ENCODE measurements at places on chromosomes 1 and 21.

DNA sequence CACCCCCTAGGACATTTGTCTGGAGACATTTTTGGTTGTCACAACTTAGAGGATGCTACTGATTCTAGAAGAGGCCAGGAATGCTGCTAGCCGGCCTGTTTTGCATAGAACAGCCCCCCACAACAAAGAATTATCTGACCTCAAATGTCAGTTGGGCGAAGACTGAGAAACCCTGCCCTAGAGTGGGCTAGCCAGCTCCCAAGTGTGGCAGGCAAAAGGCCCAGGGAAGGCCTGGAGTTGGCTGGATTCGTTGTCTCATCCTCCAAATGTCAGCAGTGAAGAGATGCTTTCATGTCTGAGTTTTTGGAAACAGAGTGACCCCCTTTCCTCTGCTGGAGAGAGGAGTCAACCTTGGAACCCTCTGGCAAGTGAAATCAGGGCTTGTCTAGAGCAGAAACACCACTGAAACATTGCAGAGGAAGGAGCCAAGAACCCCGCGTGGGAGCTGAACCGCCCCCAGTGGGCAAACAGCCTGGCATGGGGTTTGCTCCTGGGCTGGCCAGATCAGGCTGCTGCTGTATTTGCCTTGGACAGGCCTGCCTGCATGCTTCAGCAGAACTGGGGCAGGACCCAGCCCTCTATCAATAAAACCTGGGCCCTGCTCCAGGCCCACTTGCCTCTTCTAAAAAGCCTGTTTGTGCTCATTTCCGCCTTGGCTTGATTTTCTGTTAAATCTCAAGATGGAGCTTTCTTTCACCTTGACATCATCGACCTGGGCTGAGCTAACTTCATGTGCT is 32.9 kb downstream of the RASSF5 start:
- DNase-seq, result no peak

- no peak for DNase-seq
Measured at GRCh38 chr1:218397752-218398339, 52.7 kb downstream of the TGFB2 start.

DNA sequence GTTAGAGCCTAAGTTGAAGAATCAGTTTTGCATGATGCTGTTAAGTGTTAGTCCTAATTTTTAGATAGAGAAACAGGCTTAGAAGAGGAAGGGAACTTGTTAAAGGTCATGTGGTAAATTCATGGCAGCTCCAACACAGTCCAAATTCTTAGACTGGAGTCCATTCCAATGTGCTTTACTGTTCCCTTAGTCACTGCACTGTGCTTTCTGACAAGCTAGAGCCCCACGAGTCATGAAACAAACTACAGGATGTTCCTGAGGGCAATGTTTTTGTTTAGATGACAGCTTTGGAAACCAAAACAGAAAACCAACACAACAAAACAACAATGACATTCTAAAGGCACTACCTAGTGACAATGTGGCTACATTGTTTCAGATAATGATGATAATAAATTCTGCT is 23.1 kb upstream of the RGS4 start:
- DNase-seq, result no peak

DNA sequence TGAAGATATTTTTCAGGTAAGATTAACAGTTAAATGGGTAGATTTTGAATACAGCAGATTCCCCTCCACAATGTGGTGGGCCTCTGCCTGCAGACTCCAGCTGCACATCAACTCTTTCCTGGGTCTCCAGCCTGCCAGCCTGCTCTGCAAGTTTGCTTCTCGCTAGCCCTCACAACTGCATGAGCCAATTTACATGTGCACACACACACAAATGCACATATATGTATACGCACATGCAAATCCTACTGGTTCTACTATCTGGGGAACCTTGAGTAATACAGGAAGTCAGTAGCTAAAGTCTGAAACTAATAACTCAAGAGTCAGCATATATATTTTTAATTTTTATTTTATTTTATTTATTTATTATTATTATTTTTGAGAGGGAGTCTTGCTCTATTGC is 34.8 kb upstream of the QSOX1 start:
- DNase-seq, result no peak

GRCh38 chr21:29645666-29646553 is 293.9 kb downstream of the GRIK1 start:
- DNase-seq, result no peak

DNA sequence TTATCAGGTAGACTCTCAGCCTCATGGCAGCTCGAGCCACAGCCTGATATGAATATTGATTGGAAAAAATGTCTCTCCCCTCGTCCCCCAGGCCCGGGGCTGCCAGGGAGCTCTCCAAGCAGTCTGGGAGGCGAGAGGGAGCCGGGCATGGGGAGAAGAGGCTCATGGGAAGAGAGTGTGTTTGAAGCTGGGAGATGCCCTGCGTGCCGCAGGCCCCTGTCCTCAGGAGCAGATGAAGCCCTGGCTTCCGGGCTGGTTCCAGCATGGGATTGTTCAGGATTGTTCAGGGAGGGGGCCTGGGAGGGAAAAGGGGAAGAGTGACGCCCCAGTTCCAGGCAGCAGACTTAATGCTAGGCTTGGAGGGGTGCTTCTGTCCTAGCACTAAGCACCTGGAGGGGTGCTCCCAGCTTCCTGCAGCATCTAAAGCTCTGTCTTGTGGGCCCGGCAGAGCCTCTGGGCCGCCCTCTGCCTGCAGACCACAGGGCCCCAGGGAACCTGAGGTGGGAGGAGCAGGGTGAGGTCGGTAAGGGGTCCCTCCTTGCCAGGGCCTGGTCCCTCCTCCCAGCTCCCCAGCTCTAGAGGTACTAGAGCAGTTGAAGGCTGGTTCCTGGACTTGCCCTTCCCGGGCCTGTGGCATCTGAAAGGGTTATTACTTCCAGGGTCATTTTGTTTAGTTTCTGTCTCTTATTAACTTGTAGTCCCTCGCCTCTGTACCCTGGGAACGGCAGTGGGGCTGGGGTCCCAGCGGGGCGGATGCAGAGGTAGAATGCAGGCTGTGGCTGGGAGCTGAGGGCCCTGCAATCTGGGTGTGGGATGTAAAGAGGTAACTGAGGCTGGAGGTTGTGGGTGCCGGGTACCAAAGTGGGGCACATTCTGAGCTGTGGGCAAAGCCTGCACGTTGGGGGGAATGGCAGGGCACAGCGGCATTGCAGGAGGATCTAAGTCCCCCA is 334.8 kb upstream of the VAMP3 start:
- no peak for DNase-seq

- DNase-seq, result peak; percentile 53
Measured at GRCh38 chr1:92990828-92991227, 29.6 kb upstream of the DIPK1A start.

- DNase-seq, result no peak
Measured at GRCh38 chr1:26900815-26901511, 696 bp upstream of the GPATCH3 start.

DNA sequence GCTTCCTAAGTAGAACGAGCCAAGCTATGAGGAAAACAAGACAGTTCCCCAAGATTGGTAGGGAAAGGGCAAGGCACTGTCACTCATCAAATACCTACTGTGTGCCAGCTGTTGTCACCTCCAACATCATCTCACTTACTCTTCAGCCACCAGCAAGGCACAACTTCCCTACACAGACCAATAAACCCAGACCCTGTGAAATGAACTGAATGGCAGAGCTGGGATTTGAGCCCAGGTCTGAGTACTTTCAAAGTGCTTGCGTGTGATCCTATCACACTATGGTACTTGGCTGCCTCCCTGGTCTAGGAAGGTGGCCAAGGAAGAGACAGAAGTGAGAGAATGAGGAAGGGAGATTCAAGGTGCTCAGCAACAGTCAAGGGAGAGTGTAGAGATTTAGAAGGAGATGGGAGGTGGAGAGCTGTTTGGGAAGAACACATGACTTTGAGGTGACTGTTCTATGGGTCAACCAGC is 16.7 kb upstream of the TRIM63 start:
- DNase-seq, result no peak

DNA sequence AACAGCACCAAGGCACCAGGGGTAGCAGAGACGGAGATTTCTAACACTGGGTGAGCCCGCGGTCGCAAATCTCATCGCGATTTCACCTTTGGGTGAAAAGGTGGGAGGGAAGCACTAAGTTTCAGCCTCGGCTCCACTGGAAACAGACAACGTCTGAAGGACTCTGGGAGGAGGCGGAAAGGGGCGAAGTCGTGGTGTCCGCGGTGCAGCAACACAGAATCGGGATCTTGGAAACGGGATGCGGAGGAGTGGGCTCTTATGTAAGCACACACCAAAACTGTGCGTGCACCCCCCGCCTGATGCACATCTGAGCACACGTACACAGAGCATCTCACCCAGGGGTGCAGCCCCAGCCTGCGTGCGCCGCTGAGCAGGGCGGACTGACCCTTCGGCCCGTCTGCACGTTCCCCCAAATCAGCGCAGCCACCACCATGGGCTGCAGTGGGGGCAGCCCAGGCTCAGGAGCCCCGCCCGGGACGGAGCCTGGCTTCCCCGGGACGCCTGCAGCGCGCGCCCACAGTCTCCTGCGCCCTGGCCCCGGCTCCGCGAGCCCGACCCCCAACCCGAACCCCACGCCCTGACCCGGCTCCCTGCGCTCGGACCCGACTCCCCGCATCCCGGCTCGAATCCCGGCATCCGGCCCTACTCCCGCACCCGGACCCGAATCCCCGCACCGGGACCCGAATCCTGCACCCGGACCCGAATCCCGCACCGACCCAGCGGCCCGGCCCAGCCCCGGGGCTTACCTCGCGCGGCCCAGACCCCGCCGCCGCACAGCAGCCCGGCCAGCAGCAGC is 670 bp downstream of the CLSTN1 start:
- no peak for DNase-seq

DNA sequence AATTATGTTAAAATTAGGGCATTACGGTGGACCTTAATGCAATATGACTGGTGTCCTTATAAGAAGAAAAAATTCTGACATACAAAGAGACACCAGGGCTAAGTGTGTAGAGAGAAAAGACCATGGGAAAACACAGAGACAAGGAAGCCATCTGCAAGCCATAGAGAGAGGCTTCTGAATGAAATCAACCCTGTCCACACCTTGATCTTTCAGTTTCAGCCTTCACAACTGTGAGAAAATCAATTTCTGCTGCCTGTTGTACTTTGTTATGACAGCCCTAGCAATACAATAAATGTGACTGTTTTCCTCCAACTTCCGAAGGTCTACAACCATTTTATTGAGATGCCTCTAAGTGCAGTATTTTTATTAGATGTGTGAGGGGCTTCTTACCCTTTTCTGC is 1407.2 kb downstream of the MRPL39 start:
- DNase-seq, result no peak

GRCh38 chr1:181119093-181119989 is 30.8 kb downstream of the IER5 start:
- no peak for DNase-seq

- no peak for DNase-seq
Measured at GRCh38 chr1:53478502-53478818, 19.3 kb downstream of the DMRTB1 start.

GRCh38 chr1:224707843-224708725 is 92.0 kb downstream of the CNIH3 start:
- DNase-seq, result no peak

DNA sequence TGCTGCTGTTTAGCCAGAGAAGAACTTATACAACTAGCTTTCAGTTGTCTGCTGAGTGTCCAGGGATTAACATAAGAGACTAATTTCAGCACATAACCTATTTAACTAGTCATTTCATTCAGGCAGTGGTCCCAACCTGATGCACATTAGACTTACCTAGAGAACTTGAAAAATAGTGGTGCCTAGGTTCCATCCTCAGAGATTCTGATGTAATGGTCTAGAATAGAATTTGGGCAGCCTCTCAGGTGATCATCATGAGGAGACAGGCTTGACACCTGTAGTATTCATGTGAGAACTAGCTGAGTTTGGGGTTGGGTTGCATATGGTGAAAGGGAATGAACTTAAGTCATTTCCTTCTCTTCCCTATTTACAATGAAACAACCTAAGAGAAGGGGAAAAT is 24.8 kb downstream of the CNST start:
- no peak for DNase-seq

All from CD4-positive, alpha-beta T cell treated with Interleukin-6 at 100 ng/mL for 8 hours (primary cell).